ENCODE measurements at places on chromosomes 16 and 17.

DNA sequence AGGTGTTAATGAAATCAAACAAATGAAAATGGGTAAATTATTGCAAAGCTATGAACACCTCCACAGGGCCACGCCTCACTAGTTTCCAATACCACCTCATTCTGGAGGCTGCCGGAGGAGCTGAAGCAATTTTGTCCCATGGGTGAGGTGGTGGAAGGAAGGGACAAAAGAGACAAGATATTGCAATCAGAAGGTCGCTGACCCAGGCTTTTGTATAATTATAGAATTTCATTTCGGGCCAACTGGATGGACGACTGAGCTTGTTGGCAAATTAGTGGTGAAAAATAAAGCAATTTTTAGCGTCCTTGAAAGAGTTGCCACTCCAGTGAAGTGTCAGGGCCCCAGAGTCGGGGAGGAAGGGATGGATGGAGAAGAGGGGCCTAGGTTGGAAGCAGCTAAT lies 147.9 kb downstream of the CYLD start:
- DNase-seq: no peak

- no peak for DNase-seq
These were observed 84.2 kb downstream of the KCNJ12 start for GRCh38 chr17:21460358-21460757.

GRCh38 chr17:82981141-82981730 lies 98.2 kb upstream of the METRNL start:
- no peak for DNase-seq

DNA sequence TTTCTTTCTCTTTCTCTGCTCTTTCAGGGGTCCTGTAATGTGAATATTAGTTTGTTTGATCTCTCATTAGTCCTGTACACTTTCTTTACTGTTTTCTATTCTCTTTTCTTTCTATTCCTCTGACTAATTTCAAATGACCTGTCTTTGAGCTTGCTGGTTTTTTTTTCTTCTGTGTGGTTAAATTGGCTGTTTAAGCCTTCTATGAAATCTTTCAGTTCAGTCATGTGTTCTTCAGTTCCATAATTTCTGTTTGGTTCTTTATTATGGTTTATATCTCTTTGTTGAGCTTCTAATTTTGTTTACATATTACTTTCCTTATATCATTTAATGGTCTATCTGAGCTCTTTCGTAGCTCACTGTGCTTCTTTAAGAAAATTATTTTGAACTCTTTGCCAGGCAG lies 31.3 kb upstream of the NKD1 start:
- DNase-seq: no peak

DNA sequence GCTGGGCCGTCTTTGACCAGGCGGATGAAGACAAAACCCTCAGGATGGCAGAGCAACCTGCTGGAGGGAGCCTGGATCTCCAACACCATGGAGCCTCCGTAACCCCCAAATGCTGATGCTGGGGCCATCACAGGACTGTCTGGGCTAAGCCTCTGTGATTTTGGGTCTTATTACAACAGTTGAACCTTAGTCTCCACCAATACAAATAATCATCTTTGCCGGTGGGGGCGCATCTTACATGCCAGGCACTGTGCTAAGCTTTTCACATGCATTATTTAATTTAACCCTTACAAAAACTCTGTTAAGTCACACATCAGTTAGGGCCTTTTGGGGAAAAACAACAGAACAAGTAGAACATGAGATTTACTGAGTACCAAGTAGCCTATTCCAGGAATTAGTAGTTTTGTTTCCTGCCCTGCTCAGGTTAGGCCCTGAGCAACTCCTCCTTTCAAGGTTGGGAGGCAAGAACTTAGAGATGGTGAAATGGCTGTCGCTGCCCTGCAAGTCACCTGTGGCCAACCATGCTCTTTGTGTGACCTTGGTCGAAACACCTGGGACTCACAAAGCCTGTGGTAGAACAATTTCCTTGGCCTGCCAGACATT lies 8.9 kb upstream of the ITGAM start:
- DNase-seq: no peak

DNA sequence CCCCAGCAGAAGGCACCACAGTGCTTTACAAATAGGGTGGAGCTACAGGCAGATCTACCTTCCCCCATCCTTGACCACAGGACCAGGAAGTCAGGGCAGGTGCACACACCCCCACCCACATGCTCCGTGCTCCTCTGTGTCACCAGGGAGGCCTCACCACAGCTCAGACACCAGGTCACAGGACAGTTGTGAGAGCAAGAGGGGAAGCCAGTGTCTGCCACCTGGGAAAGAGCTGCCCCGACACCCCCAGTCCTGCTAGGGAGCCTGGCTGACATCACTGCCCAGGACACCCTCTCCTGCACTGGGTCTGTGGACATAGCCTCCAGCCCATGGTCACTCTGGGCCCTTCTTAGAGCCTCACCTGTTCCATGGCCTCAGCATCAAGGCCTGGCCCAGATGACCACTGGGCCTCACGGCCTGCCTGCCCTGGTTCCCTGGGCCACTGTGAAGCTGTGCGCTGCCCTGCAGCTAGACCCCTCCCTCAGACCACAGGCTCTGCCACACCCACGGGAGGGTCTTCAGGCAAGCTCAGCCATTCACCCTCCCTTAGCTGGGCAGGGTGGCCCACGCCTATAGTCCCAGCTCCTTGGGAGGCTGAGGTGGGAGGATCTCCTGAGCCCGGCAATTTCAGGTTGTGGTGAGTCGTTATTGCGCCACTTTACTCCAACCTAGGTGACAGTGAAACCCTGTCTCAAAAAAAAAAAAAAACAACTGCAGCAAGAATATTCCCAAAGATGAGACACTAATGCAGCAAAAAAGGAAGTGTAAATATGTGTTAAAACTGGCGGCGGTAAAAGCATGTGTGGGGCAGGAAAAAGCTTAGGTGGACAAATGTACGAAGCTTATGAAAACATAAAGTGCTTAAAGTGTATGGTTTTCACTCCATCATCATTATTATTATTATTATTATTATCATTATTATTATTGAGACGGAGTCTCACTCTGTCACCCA lies 14.2 kb downstream of the POLR3K start:
- DNase-seq: peak; percentile 92

DNA sequence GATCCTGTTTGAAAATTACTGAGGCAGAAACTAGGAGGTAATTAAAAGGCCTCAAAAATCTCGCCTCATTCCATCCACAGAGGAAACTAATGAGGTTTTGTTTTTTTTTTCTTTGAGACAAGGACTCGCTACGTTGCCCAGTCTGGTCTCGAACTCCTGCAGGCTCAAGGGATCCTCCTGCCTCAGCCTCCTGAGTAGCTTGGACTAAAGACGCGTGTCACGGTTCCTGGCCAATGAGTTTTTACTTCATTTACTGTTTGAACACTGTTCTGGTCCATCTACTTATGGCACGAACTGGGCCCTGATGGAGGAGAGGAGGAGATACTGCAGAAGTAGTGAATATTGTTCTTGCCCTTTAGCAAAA lies 600 bp upstream of the BLTP2 start:
- no peak for DNase-seq

GRCh38 chr16:89054261-89054661 lies 39.4 kb upstream of the ACSF3 start:
- no peak for DNase-seq

- no peak for DNase-seq
These were observed 145.5 kb downstream of the NTN1 start for GRCh38 chr17:9166788-9167187.

- DNase-seq: no peak
These were observed 822.5 kb downstream of the KCNJ18 start for GRCh38 chr17:22514767-22515320.

GRCh38 chr17:81127526-81128177 lies 37.7 kb upstream of the PVALEF start:
- no peak for DNase-seq

- peak; percentile 82 for DNase-seq
These were observed 128.5 kb downstream of the PARN start for GRCh38 chr16:14501331-14502255.

GRCh38 chr16:78209951-78210661 lies 110.7 kb downstream of the WWOX start:
- peak; percentile 29 for DNase-seq

DNA sequence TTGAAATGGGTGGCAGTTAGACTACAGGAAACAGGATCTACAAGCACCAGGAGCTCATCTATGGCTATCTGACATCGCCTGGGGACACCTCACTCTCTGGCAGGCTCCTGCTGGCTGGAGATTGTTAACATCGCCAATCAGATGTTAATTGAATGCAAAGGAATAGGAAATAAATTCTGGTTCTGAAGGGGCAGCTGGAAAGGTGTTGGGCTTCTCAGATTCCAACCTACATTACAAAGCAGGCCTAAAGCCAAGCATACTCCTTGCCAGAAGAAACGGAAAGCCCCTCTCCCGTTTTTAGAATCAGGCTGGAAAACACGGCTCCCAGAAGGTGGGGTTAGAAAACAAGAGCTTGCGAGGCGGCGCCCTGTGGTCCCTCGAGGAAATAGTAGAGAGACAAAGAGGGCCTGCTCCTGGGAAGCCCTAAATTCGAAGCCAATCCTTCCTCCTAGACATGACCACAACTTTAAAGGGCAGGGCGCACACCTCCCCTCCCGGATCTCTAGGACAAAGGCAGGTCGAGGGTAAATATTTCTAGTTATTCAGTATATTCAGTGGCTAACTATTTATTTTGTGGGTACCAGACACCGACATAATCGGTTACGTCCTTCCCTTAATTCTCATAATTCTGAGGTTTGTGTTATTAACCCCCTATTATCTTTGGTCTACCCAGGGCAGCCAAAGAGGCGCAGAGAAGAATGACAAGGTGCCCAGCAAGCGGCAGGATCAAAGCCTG lies 763 bp upstream of the TOM1L1 start:
- peak; percentile 7 for DNase-seq

DNA sequence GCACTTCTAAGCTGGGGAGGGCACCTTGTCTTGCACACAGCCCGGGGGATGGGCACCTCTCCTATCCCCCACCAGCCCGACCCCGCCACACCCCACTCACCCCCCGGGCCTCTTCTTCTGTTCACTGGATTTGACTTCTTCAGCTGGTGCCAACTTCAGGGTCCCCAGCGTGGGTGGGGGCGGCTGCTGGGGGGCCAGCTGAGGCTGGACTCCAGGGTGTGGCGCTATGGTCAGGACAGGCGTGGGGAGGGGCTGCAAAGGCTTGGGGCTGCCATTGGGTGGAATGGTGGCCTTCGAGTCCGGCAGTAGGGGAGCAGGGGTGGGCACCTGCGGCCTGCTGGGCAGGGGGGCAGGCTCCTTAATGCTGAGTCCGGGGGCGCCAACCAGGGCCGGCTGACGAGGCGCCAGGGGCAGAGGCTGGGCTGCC lies 6.1 kb downstream of the MNT start:
- no peak for DNase-seq

- no peak for DNase-seq
These were observed 81.3 kb downstream of the CDYL2 start for GRCh38 chr16:80723091-80723490.

- peak; percentile 38 for DNase-seq
These were observed 52.4 kb upstream of the NFAT5 start for GRCh38 chr16:69513180-69513966.

- DNase-seq: no peak
These were observed 30.5 kb downstream of the PTRH2 start for GRCh38 chr17:59676716-59677115.

- DNase-seq: no peak
These were observed 129.3 kb upstream of the KCNJ16 start for GRCh38 chr17:69945698-69946185.

GRCh38 chr17:83124871-83125514 lies 45.6 kb downstream of the METRNL start:
- DNase-seq: no peak

GRCh38 chr16:23469814-23470213 lies 16.8 kb upstream of the COG7 start:
- no peak for DNase-seq

GRCh38 chr16:84883301-84883700 lies 63.5 kb downstream of the CRISPLD2 start:
- no peak for DNase-seq

DNA sequence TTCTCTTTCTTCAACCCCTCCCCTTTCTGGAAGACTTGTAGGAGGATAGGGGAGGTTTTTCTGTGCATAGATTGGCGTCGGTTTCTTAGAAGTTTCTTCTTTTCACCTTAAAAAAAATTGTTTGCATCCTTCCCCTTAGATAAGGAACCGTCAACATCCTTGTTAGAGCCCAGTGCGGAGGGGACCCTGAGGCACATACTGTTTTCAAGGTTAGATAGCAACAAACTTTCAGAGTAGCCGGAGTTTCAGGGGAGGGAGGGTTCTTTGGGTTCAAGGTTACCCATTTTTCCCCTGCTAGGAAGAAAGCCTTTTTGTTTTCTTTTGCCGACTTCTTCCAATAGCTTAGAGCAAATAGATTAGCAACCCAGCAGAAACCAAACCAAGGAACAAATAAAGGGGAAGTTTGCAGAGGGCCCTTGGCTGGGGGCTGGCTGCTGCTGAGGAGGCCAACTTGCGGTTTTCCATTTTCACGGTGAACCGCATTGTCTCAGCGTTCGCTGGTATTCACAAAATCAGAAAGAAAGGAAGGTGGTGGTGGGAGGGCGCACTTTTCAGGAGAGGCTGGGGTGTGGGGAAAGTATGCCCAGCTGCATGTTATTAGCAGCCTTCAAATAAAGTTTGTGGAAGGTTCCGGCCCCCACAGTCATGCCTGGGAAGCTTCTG lies 28.8 kb downstream of the MSI2 start:
- no peak for DNase-seq

DNA sequence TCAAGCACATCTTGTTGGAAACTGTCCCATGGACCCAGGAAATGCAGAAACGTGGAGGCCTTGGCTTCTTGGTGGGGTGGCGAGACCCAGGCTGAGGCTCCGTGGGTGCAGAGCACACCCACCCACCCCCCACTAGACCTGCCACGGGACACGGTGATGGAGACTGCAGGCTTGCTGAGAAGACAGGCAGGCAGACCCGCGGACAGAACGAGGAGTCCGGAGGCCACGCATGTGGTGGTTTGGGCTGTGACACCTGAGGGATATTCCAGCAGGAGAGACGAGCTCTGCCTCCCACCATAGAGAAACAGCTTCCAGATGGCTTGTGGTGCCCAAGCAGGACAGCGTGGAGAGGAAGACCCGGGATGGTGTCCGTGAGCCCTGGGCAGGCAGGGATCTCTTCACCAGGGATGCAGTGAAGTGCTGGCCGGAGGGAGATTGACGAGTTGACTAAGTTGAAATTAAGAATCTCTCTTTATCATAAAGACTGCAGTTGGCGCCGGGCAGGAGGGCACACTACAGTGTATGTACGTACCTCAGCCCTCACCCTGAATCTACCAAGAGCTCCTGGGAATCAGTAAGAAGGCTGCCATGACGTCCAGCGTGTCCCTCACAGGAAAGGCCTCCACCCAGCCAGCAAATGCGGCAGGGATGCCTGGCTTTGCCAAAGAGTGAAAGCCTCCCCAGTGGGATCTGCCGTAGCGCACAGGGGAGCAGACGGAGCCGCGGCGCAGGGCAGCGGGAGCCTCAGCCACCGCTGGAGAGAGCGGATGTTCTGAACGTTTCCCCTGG lies 8.2 kb downstream of the UBE2I start:
- DNase-seq: no peak

Data from HT-29 (cell line).